ENCODE measurements at places on chromosomes 1 and 21. TPM values are rescaled to one million over a fixed set of nuclear protein-coding genes. Genes with fewer than 3 reads are reported as not detected.

Gene S100A12
- total RNA-seq = not detected

DNA sequence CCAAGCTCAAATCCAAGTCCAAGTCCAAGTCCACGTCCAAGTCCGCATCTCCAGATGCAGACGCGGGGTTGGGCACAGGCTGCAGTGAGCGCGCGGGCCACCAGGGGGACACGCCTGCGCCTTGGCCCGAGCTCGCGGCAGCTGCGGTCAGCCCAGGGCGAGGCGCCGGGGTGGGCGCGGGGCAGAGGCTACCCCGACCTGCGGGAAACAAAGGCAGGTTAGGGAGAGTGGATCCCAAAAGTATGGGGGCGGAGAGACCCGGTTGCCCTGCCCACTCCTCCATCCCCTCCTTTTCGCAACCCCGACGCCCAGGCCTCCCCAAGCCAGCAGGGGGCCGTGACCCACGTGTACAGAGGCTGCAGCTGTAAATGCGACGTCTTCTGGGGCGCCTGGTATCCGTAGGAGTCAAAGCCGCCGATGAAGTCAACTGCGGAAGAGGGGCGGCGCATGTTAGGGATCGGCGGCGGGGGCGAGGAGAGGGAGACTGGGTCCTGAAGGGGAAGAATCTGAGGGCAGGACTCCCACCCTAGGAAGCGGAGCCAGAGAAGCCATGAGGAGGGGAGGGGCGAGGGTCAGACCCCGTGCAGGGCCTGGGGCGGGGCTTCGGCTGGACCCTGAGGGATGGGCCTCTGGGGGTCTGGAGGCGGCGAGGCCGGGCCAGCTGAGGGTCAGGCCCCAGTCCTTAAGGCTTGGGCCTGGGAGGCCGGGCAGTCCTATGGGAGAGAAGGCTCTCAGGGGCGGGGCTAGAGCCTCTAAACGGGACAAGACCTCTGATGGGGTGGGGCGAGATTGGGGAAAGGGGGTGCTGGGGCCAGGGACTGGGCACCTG, 58.0 kb downstream of the NKAIN1 start:
- peaks cover 3% of the 10 kb centered on the region for H3K27me3 ChIP-seq
- no peaks in the 10 kb centered on the region for H3K36me3 ChIP-seq
- H3K4me3 ChIP-seq = no peak overlapping the region
- H3K4me1 ChIP-seq = no peaks in the 10 kb centered on the region
- no peak overlapping the region for H3K27ac ChIP-seq

GRCh38 chr1:22772014-22772413, 61.4 kb downstream of the EPHB2 start:
- H3K4me1 ChIP-seq = peaks cover 4% of the 10 kb centered on the region
- H3K36me3 ChIP-seq = no peaks in the 10 kb centered on the region
- H3K27me3 ChIP-seq = no peaks in the 10 kb centered on the region
- no peak overlapping the region for H3K4me3 ChIP-seq
- no peak for DNase-seq
- H3K27ac ChIP-seq = no peak overlapping the region

GRCh38 chr1:78113156-78113916, 67.6 kb downstream of the GIPC2 start:
- no peak overlapping the region for H3K4me3 ChIP-seq
- no peak for DNase-seq
- H3K36me3 ChIP-seq = no peaks in the 10 kb centered on the region
- H3K27me3 ChIP-seq = no peaks in the 10 kb centered on the region

- H3K27me3 ChIP-seq = no peaks in the 10 kb centered on the region
- no peaks in the 10 kb centered on the region for H3K36me3 ChIP-seq
- no peak for DNase-seq
- no peak overlapping the region for H3K27ac ChIP-seq
- H3K4me3 ChIP-seq = no peak overlapping the region
These were observed 1.4 kb downstream of the ESRRG start for GRCh38 chr1:216721863-216722262.

- H3K4me1 ChIP-seq = peaks cover 6% of the 10 kb centered on the region
- peaks cover 13% of the 10 kb centered on the region for H3K27me3 ChIP-seq
- no peaks in the 10 kb centered on the region for H3K36me3 ChIP-seq
- no peak overlapping the region for H3K27ac ChIP-seq
- H3K4me3 ChIP-seq = no peak overlapping the region
These were observed 4.9 kb upstream of the TENT5C start for GRCh38 chr1:117600966-117601365.
